ENCODE measurements at places on chromosomes 7 and 10.

DNA sequence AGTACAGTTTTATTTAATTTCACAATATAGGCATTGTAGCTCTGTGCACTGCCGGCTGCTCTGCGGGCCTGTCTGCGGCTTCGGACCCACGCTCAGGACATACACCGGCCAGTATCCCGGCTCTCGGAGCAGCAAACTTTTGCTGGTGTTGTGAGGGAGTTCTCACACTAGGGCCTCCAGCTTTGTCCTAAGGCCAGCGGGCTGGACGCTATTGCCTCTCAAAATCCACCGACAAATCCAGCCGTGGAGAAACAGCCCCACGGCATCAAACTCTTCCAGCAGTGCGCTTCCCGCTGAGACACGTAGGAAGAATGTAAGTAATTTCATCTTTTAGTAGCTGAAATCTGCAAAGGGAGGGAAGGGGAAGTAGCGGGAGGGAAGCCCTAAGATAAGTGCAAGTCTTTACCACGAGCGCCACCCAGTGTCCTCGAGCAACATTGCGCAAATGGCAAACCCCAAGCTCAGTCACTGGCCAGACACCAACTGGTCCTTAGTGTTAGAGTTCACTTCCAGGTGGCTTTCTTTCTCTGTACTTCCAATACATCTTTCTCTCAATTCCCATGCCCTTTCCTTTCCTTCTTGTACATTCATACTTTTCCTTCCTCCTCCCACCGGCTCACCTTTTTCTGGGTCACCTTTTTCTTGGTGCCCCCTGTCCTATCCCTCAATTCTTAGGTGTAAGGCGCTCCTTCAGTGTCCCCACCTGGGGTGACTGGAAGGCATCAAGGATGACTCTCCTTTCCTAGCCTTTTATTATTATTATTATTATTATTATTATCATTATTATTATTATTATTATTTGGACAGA lies 3.0 kb upstream of the DLX5 start:
- peak; percentile 84 for DNase-seq

GRCh38 chr7:131498237-131498885 lies 58.1 kb downstream of the PODXL start:
- no peak for DNase-seq

DNA sequence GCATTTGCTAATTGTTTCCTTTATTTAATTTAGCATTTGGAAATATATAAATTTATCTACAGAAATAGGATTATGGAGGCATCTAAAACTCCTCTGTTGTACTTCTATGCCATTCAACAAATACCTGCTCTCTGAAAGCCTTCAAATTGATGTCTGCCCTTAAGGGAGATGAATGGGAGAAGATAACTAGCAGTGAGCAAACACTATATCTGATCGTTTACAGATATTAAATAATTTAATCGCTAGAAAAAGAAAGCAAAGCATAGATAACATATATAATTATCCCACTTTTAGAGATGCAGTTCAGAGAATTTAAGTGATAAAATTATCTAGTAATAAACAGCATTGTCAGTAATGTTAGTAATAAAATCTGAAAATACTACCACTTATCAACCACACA lies 524.9 kb downstream of the NRG3 start:
- no peak for DNase-seq

DNA sequence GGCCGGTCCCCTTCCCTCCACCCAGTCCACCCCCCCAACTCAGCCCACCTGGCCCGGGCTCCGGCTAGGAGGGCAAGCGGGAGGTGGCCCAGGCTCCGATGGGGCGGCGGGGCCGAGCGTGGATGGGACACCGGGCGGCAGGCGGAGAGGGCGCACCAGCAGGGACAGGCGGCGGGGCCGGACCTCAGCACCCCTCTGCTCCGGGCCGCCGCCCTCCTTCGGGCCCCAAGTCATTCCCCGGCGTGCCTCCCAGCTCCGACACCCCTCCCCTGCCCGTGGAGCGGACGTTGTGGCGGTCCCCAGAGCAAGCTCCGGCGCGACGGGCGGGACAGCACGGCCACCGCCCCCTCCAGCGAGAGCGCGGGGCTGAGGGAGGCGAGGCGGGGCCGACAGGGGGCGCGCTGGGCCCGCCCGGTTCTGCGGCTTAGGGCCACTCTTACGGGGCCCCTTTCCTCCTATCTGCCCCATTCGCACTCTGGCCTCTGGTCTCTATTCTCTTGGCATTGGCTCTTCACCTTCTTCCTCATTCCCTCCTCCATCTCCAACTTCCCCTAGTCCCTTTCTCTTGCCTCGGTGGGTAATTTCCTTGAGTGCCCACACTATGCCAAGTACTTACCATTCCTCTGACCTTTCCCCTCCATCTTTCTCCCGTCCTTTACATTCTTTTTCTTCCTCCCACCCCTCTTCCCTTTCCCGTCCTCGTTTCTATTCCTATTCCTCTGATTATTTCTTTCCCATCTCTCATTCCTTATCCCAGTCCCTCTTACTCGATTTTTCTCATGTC lies 701 bp upstream of the GBX1 start:
- no peak for DNase-seq

- DNase-seq: peak; percentile 75
These were observed 283.7 kb downstream of the ZEB1 start for GRCh38 chr10:31602541-31603234.

DNA sequence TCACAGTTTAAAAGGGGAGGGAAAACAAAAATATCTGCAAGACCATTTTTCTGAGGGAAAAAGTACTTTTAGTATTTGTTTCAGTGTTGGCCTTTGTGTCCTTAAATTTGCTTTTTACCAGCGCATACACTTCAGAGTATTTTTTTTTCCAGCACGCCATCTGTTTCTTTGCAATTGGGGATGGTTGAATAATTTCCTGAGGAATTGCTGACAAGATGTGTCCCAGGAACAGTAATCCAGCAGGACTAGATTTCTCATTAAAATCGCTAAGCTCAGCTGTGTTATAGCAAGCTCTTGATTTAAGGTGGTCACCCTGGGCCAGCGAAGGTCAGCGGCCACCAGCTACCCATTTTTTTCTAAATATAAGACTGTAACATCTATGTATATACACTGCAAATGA lies 156.9 kb upstream of the RHOBTB1 start:
- DNase-seq: no peak

DNA sequence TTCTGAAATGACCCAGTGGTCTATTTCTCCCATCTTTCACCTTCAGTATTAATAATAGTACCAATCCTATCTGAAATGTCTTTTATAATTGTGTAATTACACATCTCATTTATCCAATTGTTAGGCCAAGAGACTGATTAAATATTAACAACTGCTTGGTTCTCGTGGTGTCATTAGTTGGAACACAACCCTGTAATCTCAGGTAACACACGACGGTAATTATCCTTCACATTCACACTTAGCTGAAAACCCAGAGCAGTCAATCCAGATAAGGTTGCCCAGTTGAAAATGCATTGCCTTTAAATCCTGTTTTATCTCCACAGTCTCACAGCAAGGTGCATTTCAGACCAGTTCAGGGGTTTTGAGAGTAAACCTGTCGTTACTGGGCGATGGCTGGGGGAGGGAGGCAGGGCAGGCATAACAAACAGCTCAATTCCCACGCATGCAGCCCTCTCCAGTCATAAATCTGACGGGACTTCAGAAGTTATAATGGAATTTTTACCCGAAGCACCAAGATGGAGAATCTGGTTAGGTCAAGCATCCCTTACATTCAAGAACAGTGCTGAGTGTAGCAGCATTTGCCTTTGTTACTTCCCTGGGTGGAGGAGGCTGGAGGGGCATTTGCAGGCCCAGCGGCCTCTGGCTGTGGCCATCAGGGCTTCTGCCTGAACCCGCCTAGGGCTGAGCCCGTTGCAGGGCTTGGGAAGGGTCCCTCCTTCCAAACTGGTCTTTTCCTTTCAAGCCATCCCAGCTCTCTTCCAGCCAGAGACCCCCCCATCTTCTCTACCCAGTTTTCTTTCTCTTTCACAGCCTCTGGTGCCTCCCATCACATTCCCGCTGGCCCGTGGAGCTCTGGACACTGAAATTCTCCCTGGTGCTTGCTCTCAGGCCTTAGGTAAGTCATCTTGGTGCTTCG lies 201.0 kb upstream of the LYZL2 start:
- DNase-seq: no peak

GRCh38 chr10:61891906-61892585 lies 9.5 kb upstream of the ARID5B start:
- DNase-seq: no peak

GRCh38 chr7:116566666-116567065 lies 41.8 kb downstream of the CAV1 start:
- no peak for DNase-seq

- DNase-seq: no peak
These were observed 61.4 kb downstream of the MGMT start for GRCh38 chr10:129528376-129528978.

DNA sequence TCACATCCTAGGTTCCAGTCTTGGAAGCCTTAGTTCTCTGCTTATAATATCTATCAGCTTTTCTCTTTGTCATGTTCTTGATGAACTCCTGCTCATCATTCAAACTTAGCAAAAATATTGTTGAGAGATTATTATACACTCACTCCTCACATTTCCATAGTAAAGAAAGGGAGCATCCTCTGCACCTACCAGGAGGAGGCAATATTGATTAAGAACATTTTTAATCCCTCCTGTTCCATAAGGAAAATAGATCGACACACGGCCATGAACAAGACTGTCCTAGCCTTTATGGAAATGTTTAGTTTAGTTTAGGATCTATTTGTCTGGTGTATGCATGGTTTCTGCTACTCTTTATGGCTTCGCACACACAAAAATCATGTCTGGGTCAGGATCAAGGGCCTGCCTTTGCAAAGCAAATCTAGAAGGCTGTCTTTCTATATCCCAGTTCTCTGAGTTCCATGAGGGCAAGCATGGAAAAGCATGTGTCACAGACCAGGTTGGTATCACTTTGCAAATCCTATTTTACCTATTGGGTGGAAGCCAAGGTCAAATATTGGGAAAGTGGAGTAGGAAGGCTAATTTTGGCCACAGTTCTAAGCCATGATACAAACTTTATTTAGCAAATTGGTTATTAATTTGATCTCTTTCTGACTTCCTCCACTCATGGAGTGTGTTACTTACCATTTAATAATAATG lies 164.4 kb downstream of the MDFIC start:
- no peak for DNase-seq

DNA sequence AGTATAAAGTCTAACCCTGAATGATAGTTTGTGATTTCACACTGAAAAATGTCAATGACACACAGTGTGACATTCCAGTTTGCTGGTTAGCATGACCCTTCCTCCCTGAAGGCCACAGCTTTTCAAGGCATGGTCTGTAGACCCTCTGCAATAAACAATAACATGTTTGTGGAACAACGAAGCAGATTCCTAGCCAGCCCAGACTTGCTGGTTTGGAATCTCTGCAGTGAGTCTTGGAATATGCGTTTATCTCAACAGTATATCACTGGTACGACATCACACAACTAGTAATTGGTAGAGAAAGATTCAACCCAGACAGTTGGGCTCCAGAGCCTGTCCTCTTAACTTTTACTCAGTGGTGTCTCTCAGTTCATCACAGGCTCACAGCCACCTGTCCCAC lies 23.7 kb upstream of the DUSP5 start:
- no peak for DNase-seq

GRCh38 chr7:123771256-123771655 lies 22.5 kb upstream of the WASL start:
- no peak for DNase-seq

DNA sequence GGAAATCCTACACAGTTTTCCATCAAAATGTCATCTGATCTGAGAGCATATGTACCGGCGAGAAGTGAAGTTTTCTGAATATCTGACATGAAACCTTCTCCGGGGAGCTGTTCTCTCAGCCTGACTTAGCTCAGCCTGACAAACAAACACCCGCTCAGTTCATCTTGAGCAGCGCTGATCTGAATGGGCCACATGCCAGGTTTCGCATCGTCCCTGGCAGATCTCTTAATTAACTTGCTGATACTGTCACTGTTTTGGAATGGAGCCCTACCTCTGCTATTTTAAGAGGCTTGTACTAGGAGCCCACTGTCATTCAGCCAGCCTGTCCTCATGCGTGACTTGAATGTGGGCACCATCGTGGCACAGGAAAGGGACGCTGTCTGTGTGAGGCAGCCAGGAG lies 109.2 kb downstream of the STRA8 start:
- peak; percentile 3 for DNase-seq

- DNase-seq: peak; percentile 35
These were observed 239.7 kb upstream of the SEMA3D start for GRCh38 chr7:85426487-85426960.

DNA sequence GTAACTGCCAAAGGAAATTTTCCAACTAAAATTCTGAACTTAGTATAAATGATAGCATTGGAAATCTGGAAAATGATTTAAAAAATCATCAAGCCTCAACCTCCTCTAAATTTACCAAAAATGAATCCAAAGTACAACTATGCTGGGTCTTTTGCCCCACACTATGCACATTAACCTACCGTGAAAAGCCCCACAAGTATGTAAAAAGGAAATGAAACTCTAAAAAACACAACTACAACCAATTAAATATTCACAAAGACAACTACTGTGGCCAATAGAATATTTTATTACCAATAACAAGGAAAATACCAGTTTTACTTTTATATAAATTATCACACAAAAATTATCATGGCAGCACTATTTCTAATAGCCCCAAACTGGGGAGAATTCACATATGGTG lies 19.3 kb downstream of the EIF3A start:
- no peak for DNase-seq

DNA sequence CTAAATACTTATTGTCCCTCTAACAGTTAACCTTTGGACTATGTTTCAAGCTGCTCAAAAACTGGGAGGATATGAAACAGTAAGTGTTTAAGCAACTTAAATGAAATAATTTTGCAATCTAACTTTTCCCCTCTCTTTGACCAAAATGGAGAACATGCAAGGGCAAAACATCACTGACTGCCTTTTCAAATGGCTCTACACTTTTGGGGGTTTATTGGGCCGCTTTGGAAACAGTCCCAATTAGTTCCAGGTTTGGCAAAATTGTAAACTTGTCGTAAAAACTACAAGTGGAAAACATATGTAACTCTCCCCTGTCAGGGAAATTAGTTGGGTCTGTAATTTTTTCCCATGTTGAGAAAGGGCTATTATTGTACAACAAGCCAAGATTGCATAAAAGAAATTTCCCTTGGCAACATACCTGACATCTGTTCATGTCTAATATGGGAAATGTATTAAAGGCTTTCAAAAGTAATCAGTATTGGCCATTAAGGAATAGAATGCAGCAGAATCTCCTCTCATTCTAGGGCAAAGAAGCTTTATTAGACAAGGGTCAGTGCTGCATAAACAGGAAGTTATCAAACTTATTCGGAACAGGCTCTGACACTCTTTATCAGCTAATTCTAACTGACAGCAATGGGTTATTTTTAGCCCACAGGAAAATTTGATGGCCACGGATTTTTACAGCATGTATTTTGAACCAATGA lies 157.9 kb downstream of the ARID5B start:
- peak; percentile 8 for DNase-seq

GRCh38 chr10:86451604-86451960 lies 70.0 kb downstream of the WAPL start:
- DNase-seq: no peak
